ENCODE measurements at places on chromosomes 7 and 10. TPM values are rescaled to one million over a fixed set of nuclear protein-coding genes. Genes with fewer than 3 reads are reported as not detected.

GRID2IP gene
- total RNA-seq, result 0.34 TPM

MGAM2 gene
- total RNA-seq, result not detected

TFR2 gene
- total RNA-seq, result 0.22 TPM

GRCh38 chr7:102836191-102836919 is 76.4 kb upstream of the LRRC17 start:
- H3K36me3 ChIP-seq, result no peaks in the 10 kb centered on the region
- no peaks in the 10 kb centered on the region for H3K27me3 ChIP-seq
- H3K4me1 ChIP-seq, result no peaks in the 10 kb centered on the region
- no peak overlapping the region for H3K27ac ChIP-seq

- H3K27ac ChIP-seq, result peak overlapping the region; percentile 81
- DNase-seq, result peak; percentile 12
- no peaks in the 10 kb centered on the region for H3K27me3 ChIP-seq
- peaks cover 5% of the 10 kb centered on the region for H3K4me1 ChIP-seq
- peaks cover 23% of the 10 kb centered on the region for H3K36me3 ChIP-seq
These were observed 626 bp upstream of the BMS1 start for GRCh38 chr10:42781893-42782445.

DNA sequence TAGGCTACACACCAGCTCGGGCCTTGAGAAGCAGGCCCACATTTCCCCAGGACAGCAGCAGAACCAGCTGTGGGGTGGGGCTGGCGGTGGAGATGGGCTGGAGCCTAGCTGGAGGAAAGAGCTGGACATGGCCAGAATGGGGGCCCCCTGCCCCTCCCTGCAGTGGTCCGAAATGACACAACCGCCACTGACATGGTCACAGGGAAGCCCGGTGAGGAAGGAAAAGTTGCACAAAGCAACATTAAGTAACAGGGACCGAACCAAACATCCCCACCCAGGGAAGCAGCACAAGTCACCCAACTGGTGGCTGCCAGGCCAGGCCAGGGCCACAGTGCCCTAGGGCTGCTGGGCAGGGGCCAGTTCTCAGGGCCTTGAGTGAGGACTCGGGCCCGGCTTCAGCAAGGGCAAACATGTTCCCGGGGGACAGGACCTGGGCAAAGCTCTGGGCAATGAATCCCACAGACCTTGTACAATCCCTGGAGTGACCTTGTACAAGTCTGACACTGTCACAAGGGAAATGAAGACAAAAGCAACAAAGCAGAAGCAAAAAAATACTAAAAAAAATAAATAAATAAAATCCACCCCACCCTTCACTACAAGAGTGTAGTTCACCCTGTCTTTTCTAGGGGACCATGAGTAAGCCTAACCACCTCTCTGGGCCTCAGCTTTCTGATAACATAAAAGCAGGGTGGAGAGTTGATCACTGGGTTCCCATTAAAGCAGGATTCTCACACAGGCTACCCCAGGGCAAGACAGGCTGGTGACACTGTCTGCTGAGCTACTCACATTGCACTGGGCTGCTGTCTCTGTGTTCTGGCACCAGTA is 33.0 kb downstream of the PSAP start:
- H3K27me3 ChIP-seq, result no peaks in the 10 kb centered on the region
- DNase-seq, result no peak
- H3K36me3 ChIP-seq, result peaks cover 73% of the 10 kb centered on the region
- no peak overlapping the region for H3K4me3 ChIP-seq
- H3K4me1 ChIP-seq, result peaks cover under 1% of the 10 kb centered on the region

Measured in thyroid gland (tissue), 4 donors.